Activated CD8-positive, alpha-beta memory T cell treated with anti-CD3 and anti-CD28 coated beads, Interleukin-2, amount 10 ng/mL, durations not matched to agents 7 days and 5 days (primary cell): ENCODE measurements at places on chromosomes 2 and 18. TPM values are rescaled to one million over a fixed set of nuclear protein-coding genes. Genes with fewer than 3 reads are reported as not detected.

Gene GALR1
- not detected for total RNA-seq

Gene VPS54
- 17.4 TPM for total RNA-seq

Gene SNED1
- total RNA-seq: 4.6 TPM

Gene PROM2
- not detected for total RNA-seq

Gene MMADHC
- 82.1 TPM for total RNA-seq

Gene IL1F10
- not detected for total RNA-seq

Gene PPP1R7
- 99.5 TPM for total RNA-seq

Gene C2orf49
- 20.5 TPM for total RNA-seq

Gene OLA1
- total RNA-seq: 64.3 TPM

Gene EMX1
- not detected for total RNA-seq

Gene DGUOK
- 75.4 TPM for total RNA-seq

Gene SLC4A5
- total RNA-seq: 2.6 TPM

Gene GPD2
- total RNA-seq: 23.6 TPM

Gene DOK6
- not detected for total RNA-seq

Gene CPO
- not detected for total RNA-seq
